Activated B cell treated with CpG ODN at 0.5 μM for 24 hours (primary cell): ENCODE measurements at places on chromosomes 3 and 15. TPM values are rescaled to one million over a fixed set of nuclear protein-coding genes. Genes with fewer than 3 reads are reported as not detected.
A peak's percentile ranks its signal among the peaks of the same experiment; 100 is the strongest.

Gene GOLGA8T
- not detected in 2 replicates for total RNA-seq

- DNase-seq = no peak
- H3K4me3 ChIP-seq = no peak overlapping the region
- H3K27ac ChIP-seq = no peak overlapping the region
- no peaks in the 10 kb centered on the region for H3K27me3 ChIP-seq
- no peaks in the 10 kb centered on the region for H3K36me3 ChIP-seq
- peaks cover 7% of the 10 kb centered on the region for H3K4me1 ChIP-seq
Measured at GRCh38 chr3:58020783-58021071, 12.5 kb downstream of the FLNB start.

DNA sequence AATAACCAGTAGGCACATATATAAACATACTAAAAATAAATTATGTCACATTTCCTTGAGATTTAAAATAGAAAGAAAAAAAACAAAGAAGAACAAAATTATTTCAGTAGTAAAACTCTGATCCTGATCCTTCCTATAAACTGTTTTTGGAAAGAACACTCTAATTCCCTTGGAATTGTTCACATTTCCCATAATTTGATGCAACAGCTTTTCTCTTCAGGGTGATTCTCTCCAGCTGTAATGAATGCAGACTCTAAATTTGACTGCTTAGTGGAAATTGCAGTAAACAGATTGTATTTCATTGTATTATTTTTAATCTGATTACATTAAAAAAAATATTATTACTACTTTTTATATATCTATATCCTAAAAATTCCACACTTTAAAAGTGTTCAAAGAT, 70.2 kb upstream of the ABI3BP start:
- H3K4me3 ChIP-seq = no peak overlapping the region
- H3K4me1 ChIP-seq = no peaks in the 10 kb centered on the region
- H3K27me3 ChIP-seq = peaks cover 11% of the 10 kb centered on the region
- H3K36me3 ChIP-seq = peaks cover 2% of the 10 kb centered on the region
- H3K27ac ChIP-seq = no peak overlapping the region
- no peak for DNase-seq

DNA sequence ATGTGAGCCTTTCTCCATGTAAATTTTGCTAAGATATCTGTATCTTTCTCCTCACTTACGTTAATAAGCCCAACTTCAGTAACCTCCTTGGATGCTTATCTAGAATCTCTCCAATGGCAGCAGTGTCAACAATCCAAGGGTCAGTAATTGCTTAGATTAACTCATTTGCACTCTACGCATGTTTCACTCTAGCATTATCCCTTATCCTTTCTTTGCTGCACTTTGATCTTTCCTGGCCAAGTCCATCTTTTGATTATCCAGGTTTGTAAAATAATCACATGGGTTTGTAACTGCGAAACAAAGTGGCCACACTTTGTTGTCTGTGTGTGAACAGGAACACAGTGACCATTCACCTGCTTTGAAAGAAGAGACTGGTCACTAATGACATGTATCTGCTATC, 577.6 kb downstream of the RSL24D1 start:
- no peaks in the 10 kb centered on the region for H3K27me3 ChIP-seq
- H3K27ac ChIP-seq = no peak overlapping the region
- no peak overlapping the region for H3K4me3 ChIP-seq
- H3K36me3 ChIP-seq = no peaks in the 10 kb centered on the region

DNA sequence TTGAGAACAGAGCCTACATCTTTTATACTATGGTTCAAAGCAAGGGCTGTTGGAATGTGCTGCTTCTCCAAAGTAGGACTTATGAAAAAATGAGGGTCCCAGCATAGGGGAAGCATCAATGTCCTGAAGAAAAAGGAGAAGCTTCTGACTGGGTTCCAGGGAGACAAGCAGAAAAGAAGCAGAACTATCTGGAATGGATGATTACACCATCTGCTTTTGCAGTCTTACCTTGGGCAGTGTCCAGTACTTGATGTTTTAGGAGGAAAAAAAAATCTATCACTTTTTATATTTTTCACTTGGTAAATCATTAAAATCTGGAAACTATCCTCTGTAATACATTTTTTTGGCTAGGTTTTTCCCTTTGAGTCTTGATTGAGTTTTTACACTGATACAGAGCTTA, 57.9 kb upstream of the DPH6 start:
- no peaks in the 10 kb centered on the region for H3K36me3 ChIP-seq
- no peak overlapping the region for H3K27ac ChIP-seq
- H3K4me3 ChIP-seq = no peak overlapping the region
- H3K4me1 ChIP-seq = no peaks in the 10 kb centered on the region
- no peak for DNase-seq

Gene ATP13A5
- total RNA-seq = not detected in 2 replicates

DNA sequence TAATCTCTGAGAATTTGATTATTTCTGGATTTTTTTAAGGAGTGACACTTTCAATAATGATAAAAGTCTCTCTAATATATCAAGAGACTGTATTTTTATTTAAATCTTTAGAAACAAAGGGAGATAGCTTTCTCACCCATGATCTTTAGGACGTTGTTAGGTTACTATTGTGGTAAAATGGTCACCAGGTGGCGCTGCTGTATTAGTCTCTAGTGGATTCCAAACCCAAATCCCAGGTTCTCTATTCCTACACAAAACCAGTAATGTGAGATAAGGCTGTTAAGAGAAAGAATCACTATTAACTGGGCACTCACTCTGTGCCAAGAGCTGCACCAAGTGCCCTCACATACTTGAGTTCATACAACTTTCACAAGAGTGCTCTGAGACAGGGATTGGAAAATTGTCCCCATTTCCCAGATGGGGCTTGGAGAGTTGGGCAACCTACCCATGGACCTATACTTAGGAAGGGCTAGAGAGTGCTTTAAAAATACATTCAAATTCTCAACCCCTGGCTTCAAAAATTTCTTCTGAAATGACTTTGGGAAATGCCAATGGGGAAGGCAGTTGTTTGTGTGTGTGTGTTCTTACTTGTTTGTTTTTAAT, 593.4 kb upstream of the TGFBR2 start:
- H3K27me3 ChIP-seq = peaks cover 2% of the 10 kb centered on the region
- H3K4me1 ChIP-seq = no peaks in the 10 kb centered on the region
- H3K36me3 ChIP-seq = no peaks in the 10 kb centered on the region
- H3K4me3 ChIP-seq = no peak overlapping the region

- no peak overlapping the region for H3K4me3 ChIP-seq
- H3K27ac ChIP-seq = no peak overlapping the region
- no peaks in the 10 kb centered on the region for H3K36me3 ChIP-seq
- H3K4me1 ChIP-seq = no peaks in the 10 kb centered on the region
- H3K27me3 ChIP-seq = no peaks in the 10 kb centered on the region
Measured at GRCh38 chr15:48449734-48450133, 118.5 kb downstream of the DUT start.

GRCh38 chr3:71078723-71079525, 504.6 kb downstream of the FOXP1 start:
- peak overlapping the region; percentile 62 for H3K4me3 ChIP-seq
- H3K4me1 ChIP-seq = peaks cover 92% of the 10 kb centered on the region
- no peaks in the 10 kb centered on the region for H3K27me3 ChIP-seq
- H3K27ac ChIP-seq = peak overlapping the region; percentile 74
- DNase-seq = no peak
- peaks cover 69% of the 10 kb centered on the region for H3K36me3 ChIP-seq

- H3K4me1 ChIP-seq = peaks cover 18% of the 10 kb centered on the region
- no peaks in the 10 kb centered on the region for H3K36me3 ChIP-seq
- peaks cover 16% of the 10 kb centered on the region for H3K27me3 ChIP-seq
- peak; percentile 6 for DNase-seq
Measured at GRCh38 chr15:70375006-70375431, 277.3 kb upstream of the TLE3 start.

Gene ASB14
- not detected in 2 replicates for total RNA-seq

Gene MYH15
- 0.02 and 0.09 TPM in 2 replicates for total RNA-seq

DNA sequence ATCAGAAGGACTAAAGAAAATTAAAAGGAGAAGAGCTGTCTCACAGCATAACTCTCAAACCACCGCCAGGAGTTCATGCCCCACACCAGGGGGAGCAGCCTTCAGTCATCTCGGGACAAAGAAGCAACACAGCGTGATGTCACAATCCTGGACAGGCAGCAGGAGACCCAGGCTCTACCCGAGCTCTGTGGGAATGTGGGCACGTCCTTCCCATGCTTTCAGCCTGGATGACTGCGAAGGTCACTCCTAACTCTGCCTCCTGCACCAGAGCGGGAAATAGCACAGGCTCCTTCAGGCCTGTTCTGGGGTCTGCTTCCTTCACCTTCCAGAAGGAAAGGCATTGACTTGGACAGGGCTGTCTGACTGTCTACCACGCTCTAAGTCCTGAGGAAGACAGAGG, 31.3 kb downstream of the NOX5 start:
- no peak overlapping the region for H3K4me3 ChIP-seq
- peaks cover 7% of the 10 kb centered on the region for H3K27me3 ChIP-seq
- no peaks in the 10 kb centered on the region for H3K36me3 ChIP-seq
- H3K27ac ChIP-seq = no peak overlapping the region
- no peak for DNase-seq

GRCh38 chr15:22952796-22953579, 27.2 kb downstream of the CYFIP1 start:
- no peaks in the 10 kb centered on the region for H3K36me3 ChIP-seq
- peaks cover 2% of the 10 kb centered on the region for H3K27me3 ChIP-seq
- no peak overlapping the region for H3K27ac ChIP-seq
- DNase-seq = no peak
- H3K4me3 ChIP-seq = no peak overlapping the region

Gene SLC2A2
- not detected in 2 replicates for total RNA-seq

Gene EFHB
- 0.84 TPM in 1 of 2 replicates, not detected in the other for total RNA-seq

Gene MYL3
- total RNA-seq = not detected in 2 replicates

GRCh38 chr15:48555241-48555881, 90.1 kb downstream of the FBN1 start:
- H3K27me3 ChIP-seq = no peaks in the 10 kb centered on the region
- H3K4me1 ChIP-seq = no peaks in the 10 kb centered on the region
- no peak overlapping the region for H3K4me3 ChIP-seq
- H3K36me3 ChIP-seq = no peaks in the 10 kb centered on the region
- H3K27ac ChIP-seq = no peak overlapping the region

GRCh38 chr3:32048487-32049182, 57.8 kb upstream of the GPD1L start:
- no peaks in the 10 kb centered on the region for H3K27me3 ChIP-seq
- no peak overlapping the region for H3K27ac ChIP-seq
- H3K4me1 ChIP-seq = no peaks in the 10 kb centered on the region
- DNase-seq = no peak

DNA sequence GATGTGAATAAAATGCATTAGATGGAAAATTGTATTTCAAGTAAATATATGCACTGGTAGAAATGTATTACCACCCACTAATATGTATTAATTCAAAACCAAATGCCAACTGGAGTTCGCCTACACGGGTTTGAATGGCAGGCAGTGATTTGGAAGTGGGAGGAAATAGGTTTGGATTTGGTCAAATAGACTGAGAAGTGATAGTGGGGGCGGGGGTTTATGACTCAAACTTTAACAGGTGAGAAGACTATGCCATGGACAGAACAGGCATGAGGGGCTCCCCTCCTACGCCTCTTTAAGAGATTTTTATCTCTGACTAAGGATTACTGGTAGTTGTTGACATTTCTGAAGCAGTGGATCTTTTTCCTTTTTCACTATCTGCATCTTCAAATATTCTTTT, 677.8 kb downstream of the NTRK3 start:
- H3K36me3 ChIP-seq = no peaks in the 10 kb centered on the region
- H3K27ac ChIP-seq = no peak overlapping the region
- H3K4me3 ChIP-seq = no peak overlapping the region
- no peaks in the 10 kb centered on the region for H3K4me1 ChIP-seq
- no peaks in the 10 kb centered on the region for H3K27me3 ChIP-seq

Gene SCAMP5
- 0.44 and 0.62 TPM in 2 replicates for total RNA-seq

DNA sequence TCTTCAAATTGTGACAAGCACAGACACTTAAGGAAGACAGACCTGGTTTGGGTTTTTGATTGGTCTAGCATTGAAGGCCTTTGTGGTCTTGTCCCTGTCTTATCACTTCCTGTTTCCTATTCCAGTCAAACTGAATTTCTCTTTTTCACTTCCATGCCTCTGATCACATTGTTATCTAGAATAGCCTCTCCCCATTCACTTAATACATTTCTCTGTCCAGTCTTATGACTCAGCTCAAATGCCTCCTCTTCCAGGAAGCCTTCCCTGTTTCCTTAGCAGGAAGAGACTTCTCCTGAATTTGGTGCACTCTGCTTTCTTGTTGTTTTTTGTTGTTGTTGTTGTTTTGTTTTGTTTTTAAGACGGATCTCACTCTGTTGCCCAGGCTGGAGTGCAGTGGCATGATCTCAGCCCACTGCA, 45.5 kb downstream of the LIMD1 start:
- peak overlapping the region; percentile 22 for H3K27ac ChIP-seq
- H3K27me3 ChIP-seq = no peaks in the 10 kb centered on the region
- peaks cover 37% of the 10 kb centered on the region for H3K4me1 ChIP-seq
- no peak overlapping the region for H3K4me3 ChIP-seq

GRCh38 chr3:23431764-23432163, 228.6 kb downstream of the UBE2E2 start:
- no peaks in the 10 kb centered on the region for H3K36me3 ChIP-seq
- DNase-seq = no peak
- no peak overlapping the region for H3K4me3 ChIP-seq
- no peaks in the 10 kb centered on the region for H3K27me3 ChIP-seq
- H3K4me1 ChIP-seq = peaks cover 36% of the 10 kb centered on the region
- H3K27ac ChIP-seq = no peak overlapping the region

- H3K27me3 ChIP-seq = peaks cover 3% of the 10 kb centered on the region
- no peak overlapping the region for H3K4me3 ChIP-seq
- H3K27ac ChIP-seq = no peak overlapping the region
- H3K4me1 ChIP-seq = no peaks in the 10 kb centered on the region
- no peak for DNase-seq
Measured at GRCh38 chr3:115581362-115582135, 41.8 kb upstream of the GAP43 start.

GRCh38 chr3:152037297-152037696, 163.9 kb downstream of the SUCNR1 start:
- H3K27me3 ChIP-seq = no peaks in the 10 kb centered on the region
- no peak overlapping the region for H3K4me3 ChIP-seq
- H3K27ac ChIP-seq = no peak overlapping the region
- H3K4me1 ChIP-seq = peaks cover 9% of the 10 kb centered on the region
- H3K36me3 ChIP-seq = peaks cover 1% of the 10 kb centered on the region
- no peak for DNase-seq

GRCh38 chr3:62134061-62134496, 239.3 kb downstream of the FEZF2 start:
- no peak overlapping the region for H3K27ac ChIP-seq
- H3K4me1 ChIP-seq = no peaks in the 10 kb centered on the region
- H3K4me3 ChIP-seq = no peak overlapping the region

DNA sequence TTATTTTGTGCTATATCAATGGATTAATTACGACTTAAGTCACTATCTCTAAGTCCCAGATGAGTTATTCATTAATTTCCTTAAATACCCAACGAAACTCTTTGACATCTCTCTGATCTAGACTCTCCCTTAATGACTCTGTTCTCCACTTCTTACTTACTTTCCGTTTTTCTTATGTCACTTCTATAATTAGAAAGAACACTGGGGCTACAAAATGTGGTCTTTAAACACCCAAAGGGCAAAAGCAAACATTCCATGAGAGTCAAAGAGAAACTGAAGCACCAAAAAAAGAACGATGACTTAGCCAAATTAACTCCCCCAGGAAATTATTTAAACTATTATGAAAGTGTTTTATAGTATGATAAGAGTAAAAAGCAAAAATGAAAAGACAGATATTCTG, 166.4 kb upstream of the UBE2E2 start:
- no peak for DNase-seq
- no peak overlapping the region for H3K4me3 ChIP-seq
- no peaks in the 10 kb centered on the region for H3K27me3 ChIP-seq
- H3K27ac ChIP-seq = no peak overlapping the region
- peaks cover 25% of the 10 kb centered on the region for H3K4me1 ChIP-seq
- H3K36me3 ChIP-seq = no peaks in the 10 kb centered on the region
